ENCODE measurements at places on chromosomes 16 and 17.

DNA sequence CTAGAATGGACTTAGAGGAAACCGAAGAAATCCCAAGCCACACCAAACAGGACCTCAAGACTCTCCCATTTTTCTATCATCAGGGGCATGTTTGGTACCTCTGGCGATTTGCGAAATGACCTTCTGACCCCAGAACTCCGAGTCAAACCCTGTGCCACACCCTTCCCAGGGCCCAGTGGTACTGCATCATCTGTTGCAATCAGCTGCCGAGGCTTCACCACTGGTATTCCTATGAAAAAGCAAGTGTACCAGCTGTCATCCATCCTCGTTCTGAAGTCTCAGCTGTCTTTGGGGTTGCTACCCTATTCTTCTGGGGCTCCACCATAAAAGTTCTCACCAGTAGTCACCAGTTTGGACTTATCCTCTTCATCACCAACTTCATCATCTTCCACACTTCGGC is 2.3 kb upstream of the RSKR start:
- no peak for DNase-seq

- DNase-seq = no peak
Measured at GRCh38 chr16:57196753-57197152, 10.6 kb downstream of the RSPRY1 start.

DNA sequence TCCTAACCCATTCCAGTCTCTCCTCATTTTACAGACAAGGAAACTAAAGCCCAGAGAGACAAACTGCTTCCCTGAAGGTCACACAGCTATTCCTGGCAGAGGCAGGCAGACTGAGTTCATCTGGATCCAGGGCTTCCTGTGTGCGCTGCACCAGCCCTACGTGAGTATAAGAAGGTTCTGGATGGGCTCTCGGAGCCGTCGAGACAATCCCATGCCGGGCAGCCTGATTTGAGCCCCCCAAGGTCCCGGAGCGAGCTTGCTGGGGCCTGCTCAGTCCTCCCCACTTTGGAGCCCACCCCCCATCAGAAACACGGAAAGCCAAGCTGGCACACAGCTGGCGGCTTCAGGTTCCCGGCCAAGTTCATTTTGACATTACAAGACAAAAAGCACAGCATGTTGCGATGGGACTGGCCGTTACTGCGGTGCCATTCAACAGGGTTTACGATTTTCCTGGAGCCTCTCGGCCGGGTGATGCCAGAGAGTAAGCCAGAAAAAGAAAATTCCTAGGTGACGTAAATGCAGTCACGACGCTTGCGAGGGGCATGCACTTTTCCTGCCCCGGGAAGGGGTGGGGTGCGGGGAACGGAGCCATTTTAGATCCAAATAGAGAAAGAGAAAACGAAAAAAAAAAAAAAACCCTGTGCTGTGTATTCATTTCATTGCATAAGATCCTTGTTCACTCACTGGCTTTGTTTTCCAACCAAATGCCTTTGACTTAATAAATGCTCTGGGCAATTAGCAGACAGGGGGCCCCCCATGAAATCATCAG is 167.1 kb upstream of the FOXF1 start:
- no peak for DNase-seq

- DNase-seq = peak; percentile 55
Measured at GRCh38 chr16:79612207-79612606, 11.7 kb upstream of the MAF start.

- peak; percentile 27 for DNase-seq
Measured at GRCh38 chr17:69466905-69467667, 52.6 kb downstream of the MAP2K6 start.

DNA sequence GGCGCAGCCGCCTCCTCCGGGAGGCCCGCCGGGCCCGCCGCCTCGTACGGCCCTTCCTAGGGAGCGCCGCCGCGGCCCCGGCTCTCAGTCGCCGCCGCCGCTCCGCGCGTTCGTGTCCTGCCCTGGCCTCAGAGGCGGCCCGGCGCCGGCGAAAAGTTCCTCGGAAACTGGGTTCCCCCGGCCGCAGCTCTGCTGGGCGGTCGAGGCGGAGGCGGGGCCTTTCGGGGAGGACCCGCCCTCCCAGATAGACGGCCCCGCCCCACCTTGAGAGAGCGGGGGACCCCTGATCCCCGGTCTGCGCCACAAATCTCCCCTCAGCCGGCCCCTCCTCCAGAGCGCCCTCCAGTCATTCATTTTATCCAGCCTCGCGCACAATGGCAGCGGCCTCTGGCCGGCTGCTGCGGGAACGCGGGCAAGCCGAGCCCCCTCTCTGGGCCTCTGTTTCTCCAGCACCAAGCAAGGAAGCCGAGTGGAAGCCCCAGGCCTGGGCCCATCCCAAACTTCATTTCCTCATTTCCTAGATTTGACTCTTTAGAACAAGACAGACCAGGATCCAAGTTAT is at the start of gene SREBF1:
TSS of gene SREBF1 (minus strand) at position 169 of the 562 bp plus-strand sequence. CDS start 169 bp downstream, outside the sequence.
- DNase-seq = peak; percentile 66

- no peak for DNase-seq
Measured at GRCh38 chr16:87412996-87413421, 20.9 kb downstream of the MAP1LC3B start.

DNA sequence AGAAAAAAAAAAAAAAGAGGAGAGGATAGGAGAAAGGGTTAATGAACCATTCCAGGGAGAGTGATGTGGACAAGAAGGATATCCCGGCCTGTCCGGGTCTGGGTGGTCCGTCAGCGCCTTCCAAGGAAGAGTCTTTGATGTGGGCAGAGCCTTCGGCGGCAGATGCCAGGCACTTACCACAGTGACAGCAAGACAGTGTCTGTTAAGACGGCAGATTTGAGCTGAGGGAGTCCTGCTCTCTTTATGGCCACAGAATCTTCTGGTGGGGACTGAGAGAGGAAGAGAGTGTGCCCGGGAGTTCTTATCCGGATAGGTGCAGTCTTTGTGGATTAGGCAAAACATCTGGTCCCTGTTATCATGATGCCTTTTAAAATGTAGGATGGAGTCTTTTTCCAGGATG is 95.2 kb downstream of the ZDHHC7 start:
- no peak for DNase-seq

DNA sequence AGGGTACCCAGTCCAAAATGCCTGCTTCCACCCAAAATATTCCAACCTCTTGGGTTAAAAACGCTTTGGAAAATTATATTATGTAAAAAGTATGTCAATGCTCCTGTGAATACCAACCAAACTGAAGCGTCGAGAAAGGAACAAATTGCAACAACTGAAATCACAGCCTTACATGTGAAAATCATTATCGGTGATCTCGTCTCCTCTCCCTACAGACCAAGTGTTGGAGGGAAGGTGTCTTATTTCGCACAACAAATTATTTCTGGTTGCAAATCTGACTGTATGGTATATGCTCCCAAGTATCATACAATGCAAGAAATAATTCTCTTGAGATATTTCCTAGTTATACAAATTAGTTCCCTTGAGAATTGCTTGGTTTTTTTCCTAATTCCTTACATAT is 89.3 kb upstream of the CDYL2 start:
- DNase-seq = no peak

DNA sequence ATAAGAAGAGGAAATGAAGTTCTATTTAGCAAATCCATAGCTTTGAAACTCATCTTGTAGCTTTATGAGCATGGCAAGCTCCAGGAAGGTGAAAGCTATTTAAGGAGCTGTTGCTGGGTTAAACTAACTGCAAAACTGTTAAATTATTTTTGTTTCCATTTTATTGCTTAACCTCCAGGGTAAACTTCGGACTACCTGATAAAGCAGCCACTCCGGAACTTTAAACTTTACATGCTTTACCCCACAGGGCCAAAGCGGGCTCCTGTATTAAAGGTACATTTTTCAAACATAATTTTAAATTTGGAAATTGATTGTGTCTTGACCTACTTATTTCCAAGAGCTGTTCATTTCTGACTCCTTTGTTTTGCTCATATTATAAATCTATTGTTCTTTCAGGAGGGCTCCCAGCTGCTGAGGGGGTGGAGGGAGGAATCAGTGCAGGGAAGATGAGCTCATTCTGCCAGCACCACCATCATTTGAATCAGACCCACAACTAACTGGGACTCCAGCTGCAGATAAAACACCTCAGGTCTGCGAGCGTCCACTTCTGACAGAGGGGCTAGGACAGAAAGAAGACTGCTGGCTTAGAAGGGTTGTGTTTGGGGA is 157.9 kb downstream of the IRX3 start:
- DNase-seq = no peak

DNA sequence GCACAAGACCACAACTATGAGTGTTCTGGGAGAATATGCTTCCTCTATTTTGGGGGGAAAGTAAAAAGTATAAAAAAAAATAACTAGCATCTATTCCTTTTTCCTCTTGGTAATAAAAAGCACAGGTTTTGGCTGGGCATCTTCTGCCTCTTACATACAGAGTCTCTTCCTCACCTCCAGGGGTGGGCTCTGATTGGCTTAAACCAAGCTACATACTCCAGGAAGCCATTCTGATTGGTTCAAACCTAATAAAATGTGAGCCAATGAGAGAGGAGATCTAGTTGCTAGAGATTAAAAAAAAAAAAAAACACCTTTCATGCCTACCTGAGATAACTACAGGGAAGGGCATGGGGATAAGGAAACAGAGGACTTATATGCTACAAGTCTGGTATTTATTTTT is 365.9 kb upstream of the ERCC4 start:
- no peak for DNase-seq

DNA sequence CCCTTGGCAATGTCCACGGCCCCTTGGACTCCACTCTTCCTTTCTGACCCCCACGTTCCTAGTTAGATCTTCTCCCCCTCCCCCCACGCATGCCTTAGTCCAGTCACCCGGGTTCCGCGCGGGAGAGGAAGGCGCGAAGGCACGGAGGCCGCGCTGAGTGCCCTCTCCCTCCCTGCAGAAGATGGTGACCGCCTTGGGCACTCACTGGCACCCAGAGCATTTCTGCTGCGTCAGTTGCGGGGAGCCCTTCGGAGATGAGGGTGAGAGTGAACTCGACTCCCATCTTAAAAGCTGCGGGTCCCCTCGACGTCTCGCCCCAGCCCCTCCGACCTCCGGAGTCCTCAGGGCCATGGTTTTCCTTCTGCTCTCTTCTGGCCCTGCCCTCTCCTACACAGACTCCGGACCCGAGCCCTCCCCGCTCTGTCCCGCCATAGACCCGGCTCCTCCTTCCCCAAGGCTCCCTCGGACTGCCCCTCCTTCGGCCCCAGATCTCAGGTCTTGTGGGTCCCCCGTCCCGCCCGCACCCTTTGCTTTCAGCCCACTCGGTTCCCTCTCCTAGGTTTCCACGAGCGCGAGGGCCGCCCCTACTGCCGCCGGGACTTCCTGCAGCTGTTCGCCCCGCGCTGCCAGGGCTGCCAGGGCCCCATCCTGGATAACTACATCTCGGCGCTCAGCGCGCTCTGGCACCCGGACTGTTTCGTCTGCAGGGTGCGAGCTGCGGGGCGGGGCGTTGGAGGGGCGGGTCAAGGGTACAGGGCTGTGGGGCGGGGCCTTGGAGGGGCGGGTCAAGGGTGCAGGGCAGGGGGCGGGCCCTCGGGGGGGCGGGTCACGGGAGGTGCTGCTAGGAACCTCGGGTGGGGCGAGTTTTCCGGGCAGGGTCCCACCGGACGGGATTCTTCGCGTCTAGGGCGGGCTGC is 4.6 kb downstream of the TGFB1I1 start:
- DNase-seq = no peak

DNA sequence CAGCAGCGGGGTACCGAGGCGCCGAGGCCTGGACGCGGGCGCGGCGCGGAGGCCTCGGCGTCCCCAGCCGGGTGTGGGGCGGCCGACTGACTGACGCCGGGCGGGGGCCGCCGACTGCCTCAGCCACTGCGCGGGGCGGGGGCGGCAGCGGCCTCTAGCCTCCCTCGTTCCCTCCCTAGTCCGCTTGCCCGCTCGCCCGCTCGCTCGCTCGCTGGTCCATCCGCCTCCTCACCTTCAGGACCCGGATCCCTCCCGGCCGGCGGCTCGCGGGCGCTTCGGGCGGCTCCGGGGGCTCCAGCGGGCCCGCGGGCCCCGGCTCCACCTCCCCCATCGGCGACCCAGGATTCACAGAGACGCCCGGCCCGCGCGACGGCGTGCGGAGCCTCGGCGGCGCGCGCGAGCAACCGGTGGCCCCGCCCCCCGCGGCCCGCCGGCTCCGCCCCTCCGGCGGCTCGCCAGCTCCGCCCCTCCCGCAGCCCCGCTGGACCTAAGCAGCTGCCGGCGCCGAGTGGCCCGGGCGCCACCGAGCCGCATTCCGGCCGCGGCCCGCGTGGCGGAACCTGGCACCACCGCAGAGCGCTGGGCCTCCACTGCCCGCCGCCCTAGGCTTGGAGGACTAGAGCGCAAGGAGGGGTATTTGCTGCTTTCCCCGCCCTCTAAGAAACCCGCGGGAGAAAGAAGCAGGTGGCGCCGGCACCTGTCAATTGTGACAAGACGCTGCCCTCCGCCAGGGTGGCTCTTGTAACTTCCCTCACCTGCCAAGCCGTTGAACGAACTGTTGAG is 773 bp downstream of the PHLPP2 start:
- DNase-seq = peak; percentile 70

DNA sequence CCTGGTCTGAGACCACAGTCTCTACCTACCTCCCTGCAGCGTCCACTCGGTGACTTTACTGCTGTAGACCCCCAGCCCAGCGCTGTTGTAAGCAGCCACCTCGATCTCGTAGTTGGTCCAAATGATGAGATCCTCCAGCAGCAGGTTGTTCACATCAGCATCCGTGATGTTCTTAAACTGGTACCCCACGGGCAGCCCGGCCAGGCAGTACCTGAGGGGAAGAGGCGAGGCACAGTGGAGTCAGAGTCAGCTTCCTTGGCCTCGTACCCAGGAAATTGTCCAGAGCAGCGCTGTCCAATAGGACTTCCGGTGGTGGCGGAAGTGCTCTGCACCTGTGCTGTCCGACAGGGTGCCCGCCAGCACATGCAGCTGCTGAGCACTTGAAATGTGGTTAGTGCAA is 104.0 kb upstream of the CDC42EP4 start:
- DNase-seq = no peak

DNA sequence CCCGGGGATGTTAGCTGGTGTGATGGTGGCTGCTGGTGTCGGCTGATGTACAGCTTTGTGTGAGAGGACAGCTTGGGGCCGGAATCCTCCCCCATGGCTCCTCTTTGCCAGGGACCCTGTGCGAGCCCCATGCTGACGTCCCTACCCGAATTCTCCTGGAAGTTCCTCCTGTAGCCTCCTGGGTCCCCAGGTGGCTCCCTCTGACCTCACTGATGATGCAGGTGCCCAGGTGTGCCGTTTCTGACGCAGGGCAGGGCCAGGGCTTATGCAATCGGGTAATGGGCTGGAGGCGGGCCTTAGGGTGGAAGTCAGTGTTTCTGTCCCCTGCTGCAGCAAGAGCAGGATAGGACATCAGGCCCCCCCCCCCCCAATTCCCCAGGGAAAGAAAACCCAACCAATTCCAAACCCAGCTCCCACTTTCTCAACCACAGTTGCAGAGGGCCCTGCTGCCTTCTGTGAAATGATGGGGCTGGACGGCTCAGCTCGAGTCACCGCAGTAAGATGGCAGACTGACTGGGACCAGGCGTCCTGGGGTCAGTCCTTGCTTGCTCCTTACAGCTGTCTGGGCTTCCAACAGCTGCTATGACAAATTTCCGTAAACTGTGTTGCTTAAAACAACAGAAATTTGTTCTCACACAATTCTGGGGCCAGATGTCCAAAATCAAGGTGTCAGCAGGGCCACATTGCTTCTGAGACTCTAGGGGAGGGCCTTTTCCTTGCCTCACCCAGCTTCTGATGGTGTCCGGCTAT is 139.0 kb upstream of the PLCG2 start:
- no peak for DNase-seq

All from Daoy (cell line).